Posterior cingulate gyrus (tissue), 11 donors: ENCODE measurements at places on chromosomes 11 and 22.

GRCh38 chr11:28615542-28615941 is 507.4 kb downstream of the METTL15 start:
- no peak for DNase-seq

DNA sequence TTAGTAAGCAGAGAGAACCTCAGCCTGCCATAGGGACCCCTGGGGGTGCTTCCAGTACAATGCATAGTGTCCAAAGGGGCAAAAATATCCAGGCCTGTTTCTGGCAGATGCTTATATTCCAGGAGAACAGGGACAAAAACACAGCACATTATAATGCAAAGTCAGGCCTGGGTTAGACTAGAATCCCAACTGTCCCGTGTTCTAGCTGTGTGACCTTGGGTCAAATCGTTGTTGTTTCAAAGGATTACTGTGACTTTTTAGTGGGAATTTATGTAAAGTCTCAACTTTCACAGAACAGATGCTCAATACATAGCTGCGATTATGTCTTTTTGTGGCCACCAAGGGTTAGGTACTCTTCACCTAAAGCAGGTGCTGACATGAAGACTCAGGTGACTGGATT is 86.0 kb downstream of the USP35 start:
- no peak for DNase-seq

DNA sequence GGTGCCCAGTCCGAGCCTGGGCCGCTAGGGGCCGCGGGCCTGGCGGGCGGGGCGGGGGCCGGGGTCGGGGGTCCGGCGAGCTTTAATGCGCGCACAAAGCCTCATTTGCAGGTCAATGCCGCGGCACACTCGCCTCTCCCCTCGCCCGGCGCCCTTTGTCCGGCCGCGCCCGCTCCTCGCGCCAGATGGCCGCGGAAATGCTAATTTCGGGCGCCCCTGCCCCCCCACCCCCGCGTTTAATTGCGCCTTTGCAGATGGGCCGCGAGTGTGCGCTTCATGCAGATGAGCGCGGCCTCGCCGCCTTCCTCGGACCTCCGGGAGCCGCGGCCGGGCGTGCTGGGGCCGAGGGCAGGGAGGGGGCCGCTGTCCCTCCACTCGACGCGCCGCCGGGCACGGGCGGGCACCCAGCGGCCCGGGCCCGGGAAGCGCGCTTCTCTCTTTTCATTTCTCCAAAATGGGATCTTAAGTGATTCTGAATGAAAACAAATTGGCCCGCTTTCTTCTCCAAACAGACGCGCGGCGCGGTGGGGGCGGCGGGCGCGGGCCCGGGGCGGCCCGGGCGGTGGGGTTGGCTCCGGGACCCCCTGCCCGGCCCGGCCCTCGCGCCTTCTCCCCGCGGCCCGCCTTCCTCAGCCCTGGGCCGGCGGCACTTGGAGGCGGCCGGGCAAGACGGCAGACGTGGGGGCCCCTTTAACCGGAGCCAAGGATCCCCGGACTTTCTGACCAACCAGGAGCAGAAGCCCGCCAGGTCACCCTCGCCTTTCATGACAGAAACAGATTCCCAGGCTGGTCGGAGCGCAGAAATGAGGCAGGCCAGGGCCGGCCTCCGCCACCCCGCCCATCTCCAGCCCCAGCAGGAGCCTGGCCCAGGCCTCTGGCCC is 22.9 kb downstream of the CDKN1C start:
- no peak for DNase-seq

GRCh38 chr11:58926251-58926650 is 13.0 kb upstream of the GLYATL1 start:
- no peak for DNase-seq
